ENCODE measurements at places on chromosomes 3 and 15.

DNA sequence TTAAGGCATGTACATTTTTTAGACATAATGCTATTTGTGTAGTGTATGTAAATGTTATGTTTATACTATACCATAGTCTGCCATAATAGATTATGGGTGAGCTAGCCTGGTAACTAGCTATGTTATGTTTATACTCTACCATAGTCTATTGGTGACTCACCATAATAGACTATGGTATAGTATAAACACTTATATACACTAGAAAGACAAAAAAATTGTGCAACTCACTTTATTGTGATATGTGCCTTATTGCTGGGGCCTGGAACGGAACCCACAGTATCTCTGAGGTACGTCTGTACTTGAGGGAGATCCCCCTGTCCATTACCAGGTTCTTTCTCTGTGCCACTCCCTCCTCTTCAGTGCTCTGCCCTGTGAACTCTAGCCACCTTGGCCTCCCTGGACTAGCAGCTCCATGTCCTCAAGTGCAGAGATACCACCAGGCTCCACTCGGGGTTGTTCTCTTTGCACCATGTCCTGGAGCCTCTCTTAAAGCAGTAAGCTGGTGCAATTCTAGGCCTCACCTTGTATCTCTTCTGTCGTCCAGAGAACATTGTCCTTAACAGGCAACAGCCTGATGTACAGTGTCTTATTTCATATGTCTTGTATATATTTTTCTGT, 60.8 kb upstream of the PXYLP1 start:
- DNase-seq = no peak

DNA sequence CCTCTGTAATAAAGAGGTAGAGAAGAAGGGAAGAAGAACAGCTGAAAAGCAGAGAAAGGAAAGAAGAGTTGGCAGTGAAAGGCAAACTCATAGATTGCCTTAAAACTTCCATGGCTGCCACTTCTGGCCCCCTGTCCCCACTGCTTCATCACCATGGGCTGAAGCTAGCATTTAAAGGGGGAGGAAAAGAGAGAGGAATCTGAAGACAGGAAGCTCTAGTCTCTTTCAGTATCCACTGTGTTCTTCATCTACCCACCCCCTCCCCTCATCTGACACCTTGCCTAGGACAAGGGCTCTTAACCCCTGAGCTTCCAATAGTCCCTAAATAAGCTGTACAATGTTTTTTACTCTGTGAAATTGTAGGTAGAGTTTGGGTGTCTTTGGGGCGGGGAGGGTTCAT, 60.6 kb downstream of the ALCAM start:
- no peak for DNase-seq

- no peak for DNase-seq
These were observed 40.7 kb downstream of the RFT1 start for GRCh38 chr3:53089511-53089910.

- no peak for DNase-seq
These were observed 22.7 kb downstream of the ABI3BP start for GRCh38 chr3:100970477-100970990.

GRCh38 chr3:11536132-11536935, 107.4 kb downstream of the VGLL4 start:
- no peak for DNase-seq

- DNase-seq = no peak
These were observed 37.3 kb upstream of the SLC6A11 start for GRCh38 chr3:10778492-10779292.

GRCh38 chr3:79018265-79018664, 749.5 kb downstream of the ROBO1 start:
- DNase-seq = no peak

GRCh38 chr3:51727500-51727899, 20.6 kb downstream of the GRM2 start:
- DNase-seq = no peak
